ENCODE measurements at places on chromosomes 1 and 21.
A peak's percentile ranks its signal among the peaks of the same experiment; 100 is the strongest.

GRCh38 chr1:40930174-40930964 lies 49.1 kb upstream of the CTPS1 start:
- DNase-seq: no peak

DNA sequence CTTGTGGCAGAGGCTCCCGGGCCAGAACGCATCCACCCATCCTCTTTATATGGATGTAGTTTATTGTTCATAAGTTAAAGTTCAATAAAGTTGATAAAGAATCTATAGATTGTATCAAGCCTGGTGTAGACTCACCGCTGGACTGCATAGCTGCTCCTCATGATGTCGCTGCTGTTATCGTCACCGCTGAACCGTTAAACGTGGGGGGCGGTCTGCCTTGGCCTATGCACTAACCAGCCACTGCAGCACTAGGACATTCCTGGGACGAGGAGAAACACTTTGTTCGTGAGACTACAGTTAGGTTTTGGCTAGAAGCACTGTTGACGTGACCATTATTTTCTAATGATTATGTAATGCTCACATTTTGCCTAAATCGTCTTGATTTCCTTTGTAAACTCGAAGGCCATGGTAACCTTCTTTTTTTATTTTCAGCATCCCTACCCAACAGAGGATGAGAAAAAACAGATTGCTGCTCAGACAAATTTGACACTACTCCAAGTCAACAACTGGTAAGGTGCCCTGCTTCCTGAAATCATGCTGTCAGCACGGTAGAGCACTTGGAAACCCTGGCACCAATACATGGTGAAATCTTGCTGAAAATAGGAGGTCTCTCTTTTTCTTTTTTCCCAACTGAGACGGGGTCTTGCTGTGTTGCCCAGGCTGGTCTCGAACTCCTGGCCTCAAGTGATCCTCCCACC lies 50.2 kb downstream of the PKNOX1 start:
- DNase-seq: no peak

GRCh38 chr1:96749618-96750017 lies 28.0 kb downstream of the PTBP2 start:
- DNase-seq: no peak

GRCh38 chr1:114355240-114355639 lies 155.8 kb downstream of the TRIM33 start:
- DNase-seq: no peak

- DNase-seq: no peak
Observed at GRCh38 chr1:6591644-6592043, 11.0 kb downstream of the KLHL21 start.

DNA sequence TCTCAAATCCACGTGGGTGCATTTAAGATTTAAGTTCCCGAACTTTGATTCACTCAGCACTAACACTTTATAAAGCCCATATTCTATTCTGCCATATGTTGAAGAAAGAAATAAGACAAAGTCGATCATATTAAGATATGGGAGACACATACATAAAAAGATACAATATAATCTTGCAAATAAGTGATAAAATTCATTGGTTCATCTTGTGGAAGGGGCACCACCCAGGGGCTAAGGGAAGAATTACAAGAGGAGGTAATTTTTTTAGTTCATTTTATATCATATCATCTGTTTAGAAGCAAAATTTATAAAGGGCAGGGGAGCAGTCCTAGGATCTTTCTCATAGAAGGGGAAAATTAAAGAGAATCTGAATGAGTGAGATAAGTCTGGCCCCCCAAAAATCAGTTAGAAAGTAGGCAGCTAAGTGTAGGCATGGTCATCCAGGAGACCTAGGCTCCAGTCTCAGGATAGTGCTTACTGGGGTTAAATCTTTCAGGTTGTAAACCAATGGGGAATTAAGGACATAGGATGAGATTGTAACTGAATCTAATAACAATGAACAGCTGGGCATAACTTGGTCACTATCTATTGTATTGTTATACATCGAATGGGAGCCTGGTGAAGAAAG lies 124.2 kb upstream of the L1TD1 start:
- peak; percentile 15 for DNase-seq

DNA sequence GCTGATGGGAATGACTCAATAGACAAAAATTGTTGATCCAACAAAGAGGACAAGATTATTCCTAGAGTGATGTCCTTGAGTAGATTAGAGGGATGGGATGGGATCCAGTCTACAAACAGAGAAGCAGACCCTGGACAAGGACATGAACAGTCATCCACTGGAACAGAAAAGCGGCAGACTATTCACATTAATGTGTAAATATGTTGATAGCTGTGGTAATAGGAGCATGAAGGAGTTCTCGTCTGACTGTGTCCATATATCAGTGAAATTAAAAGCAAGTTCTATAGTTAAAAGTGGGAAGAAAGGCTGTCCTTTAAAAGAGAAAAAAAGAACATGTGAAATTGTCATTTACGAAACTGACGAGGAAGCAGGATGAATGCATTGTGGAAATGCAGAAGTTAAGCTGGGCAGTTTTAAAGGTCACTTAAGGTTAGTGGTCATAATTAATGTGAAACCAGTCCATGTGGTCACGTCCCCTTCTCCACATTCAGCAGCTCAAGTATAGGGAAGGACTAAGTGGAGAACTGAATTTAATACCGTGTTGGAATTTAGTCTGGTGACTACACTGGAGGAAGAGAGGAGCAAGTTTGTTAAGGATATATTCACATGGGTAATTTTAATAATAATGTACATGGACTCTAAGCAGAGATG lies 62.1 kb downstream of the PIK3R3 start:
- DNase-seq: no peak

DNA sequence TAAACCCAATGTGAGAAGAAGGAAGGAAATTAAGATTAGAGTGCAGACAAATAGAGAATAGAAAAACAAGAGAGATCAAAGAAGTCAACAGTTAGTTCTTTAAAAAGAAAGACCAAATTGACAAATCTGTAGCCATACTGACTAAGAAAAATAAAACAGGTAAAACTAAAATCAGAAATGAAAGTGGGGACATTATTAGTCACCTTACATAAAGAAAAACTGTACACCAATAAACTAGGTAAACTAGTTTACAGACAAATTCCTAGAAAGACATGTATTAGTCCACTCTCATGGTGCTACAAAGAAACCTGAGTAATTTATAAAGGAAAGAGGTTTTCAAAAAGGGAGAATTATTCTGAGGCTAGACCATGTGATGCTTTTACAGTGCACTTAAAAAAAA lies 22.3 kb downstream of the BLZF1 start:
- no peak for DNase-seq
